ENCODE measurements at places on chromosomes 1 and 21.

GRCh38 chr1:26254404-26254803 lies 20.4 kb downstream of the CEP85 start:
- no peak for DNase-seq

GRCh38 chr1:84581648-84582047 lies 7.4 kb upstream of the CTBS start:
- DNase-seq, result no peak

DNA sequence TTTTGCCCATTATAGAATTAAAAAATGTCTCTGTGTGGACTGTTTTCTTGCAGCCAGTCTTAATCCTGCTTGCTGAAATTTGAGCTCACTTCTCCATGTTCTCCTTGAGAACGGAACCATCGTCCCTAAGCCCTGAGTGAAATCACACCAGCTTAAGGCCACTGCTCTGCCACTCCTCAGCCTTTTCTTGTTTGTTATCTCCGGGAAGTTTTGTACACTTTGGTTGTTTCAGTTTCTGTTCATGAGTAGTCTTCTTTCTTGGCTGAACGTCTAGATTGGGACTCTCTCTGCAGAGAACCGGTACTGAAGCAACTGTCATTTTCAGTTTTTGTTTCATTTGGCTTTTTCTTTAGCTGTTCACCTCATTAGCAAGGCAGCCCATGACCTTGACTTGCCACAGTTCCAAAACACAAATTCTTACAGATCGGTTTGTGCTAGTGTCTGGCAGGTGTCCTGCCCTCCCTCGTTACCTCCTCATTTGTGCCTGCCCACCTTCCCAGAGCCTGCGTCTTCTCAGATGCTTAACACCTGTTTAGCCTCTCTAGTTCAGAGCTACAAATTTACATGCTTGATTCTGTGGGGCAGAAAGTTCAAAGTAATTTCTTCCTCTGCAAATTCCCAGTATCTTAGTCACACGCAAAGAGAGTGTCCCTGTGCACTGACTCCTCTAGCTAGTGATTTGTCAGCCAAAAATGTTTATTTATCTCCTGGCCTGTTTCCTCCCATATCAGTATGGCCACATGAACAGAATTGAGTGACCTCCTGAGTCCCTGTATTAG lies 12.4 kb downstream of the PSEN2 start:
- DNase-seq, result no peak

DNA sequence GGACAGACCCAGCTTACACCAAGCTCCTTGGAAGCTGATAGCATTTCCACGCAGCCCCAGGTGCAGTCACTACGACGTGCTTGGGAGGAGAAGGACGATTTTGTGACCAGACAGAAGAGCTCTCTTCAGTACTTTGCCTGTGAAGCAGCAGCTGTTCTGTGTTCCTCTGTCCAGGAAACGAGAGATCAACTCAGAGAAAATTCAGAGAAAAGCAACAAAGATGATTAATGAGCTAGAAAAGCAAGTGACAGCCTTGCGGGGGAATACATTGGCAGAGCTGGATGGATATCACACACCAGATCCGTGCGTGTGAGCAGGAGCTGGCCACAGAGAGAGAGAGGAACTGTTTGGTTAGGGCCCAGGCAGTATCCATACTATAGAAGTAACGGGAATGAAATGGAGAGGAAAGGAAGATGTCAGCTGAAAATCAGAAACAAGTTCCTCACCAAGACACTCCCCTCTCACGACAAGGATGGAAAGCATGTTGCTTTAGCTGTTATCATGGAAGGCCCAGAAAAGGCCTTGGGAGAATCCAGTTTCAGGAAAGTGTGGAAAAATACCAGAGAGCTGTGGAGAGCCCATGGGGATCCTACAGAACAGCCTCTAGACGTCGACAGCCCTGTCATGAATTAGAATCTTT lies 106.2 kb downstream of the TOMM20 start:
- DNase-seq, result no peak

DNA sequence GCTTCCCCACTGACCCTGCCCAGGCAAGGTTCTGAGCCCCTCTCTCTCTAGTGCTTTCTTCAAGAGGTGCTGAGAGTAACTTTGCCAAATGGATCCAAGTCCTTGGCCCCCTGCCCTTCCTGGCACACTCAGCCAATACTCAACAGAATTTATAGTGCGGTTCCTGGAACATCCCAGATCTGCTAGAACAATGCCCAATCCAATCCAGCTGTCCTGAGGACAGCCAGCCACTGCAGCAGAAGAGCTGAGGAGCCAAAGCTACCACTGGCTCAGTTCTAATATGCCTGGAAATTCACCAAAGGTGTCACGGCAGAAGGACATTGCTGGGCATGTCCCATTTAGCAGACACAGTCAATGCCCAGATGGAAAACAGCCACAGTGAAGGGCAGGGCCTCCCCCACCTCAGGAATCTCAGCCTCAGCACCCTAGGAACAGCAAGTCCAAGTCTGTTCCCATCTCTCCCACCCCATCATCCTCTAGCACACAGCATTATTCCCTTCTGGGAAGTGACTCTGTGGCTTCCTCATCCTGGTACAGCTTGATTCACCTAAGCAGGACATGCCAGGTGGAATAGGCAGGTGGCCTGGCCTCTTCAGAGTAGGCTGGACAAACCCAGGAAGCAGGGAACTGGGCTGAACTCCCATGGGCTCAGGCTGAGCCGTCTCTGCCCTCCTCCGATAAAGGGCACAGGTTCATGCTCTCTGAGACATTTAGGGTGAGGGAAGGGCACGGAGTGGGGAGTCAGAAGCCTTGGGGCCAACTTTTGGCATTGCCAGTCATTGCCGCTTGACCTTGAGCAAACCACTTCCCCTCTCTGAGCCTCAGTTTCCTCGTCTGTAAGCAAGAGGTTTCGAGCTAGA lies 24.6 kb downstream of the PMVK start:
- no peak for DNase-seq

- DNase-seq, result no peak
These were observed 509.6 kb upstream of the CXADR start for GRCh38 chr21:17003258-17003615.

- peak; percentile 38 for DNase-seq
These were observed 12.5 kb downstream of the H6PD start for GRCh38 chr1:9246841-9247785.

GRCh38 chr1:218587900-218588299 lies 242.8 kb downstream of the TGFB2 start:
- no peak for DNase-seq

- peak; percentile 73 for DNase-seq
These were observed 534 bp downstream of the SLC6A9 start for GRCh38 chr1:44030605-44031251.

- no peak for DNase-seq
These were observed 56.1 kb downstream of the KAZN start for GRCh38 chr1:14654554-14654953.

DNA sequence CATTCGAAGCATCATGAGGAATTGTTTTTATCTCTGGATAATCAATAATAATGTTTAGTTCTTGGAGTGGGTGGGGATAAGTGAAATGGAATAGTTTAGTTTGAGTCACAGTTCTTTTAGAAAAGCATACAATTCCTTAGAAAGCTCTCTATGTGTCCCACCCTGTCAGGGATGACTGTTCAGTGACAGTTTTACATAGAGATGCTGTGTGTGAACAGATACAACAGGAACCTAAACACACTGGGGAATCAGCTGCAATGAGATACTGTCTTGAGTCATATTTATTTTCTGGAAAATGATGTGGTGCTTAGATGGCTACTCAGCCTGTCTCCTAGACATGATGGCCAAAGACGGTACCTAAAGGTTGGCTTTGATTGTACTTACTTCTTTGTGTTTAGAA lies 25.7 kb upstream of the CCDC190 start:
- DNase-seq, result no peak

GRCh38 chr21:37525810-37526209 lies 159.2 kb downstream of the DYRK1A start:
- no peak for DNase-seq

DNA sequence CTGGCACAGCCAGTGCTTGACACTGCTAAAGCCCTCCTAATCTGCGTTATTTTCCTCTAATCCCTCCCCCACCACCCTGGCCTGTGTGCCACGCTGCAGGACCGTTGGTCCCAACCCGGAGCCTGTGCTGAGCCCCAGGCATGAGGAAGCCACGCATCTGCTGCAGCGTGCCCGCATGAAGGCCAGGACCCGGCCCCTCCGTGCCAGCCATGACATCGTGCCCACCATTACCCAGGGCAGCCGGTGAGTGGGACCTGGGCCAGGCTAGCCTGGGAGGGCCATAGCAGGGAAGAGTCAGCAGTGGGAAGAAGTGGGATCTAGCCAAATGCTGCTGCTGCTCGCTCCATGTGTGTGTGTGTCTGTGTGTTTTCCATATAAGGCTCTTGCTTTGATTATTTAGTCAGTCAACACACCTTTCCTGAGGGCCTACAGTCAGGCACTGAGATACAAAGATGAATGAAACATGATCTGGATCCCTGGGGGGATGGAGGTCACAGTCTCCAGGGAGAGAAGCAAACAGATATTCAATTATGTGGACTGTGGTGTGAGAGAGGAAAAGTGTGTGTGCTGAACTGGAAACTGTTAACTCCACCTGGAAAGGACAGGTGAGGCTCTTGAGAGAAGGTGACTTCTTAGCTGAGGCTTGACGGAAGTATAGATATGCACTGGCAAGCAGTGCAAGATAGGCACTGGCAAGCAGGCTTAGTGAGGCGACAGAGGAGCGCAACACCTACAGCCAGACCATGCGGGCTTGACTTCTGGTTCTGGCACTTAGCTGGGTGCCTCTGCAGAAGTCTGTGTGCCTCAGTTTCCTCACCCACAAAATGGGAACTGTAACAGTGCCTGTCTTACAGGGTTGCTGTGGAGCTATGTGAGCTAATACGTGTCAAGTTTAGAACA lies 15.9 kb downstream of the KIAA1614 start:
- no peak for DNase-seq

GRCh38 chr1:29767088-29767685 lies 530.9 kb downstream of the PTPRU start:
- DNase-seq, result no peak

- peak; percentile 81 for DNase-seq
These were observed 6.9 kb downstream of the ACKR1 start for GRCh38 chr1:159211331-159212136.

DNA sequence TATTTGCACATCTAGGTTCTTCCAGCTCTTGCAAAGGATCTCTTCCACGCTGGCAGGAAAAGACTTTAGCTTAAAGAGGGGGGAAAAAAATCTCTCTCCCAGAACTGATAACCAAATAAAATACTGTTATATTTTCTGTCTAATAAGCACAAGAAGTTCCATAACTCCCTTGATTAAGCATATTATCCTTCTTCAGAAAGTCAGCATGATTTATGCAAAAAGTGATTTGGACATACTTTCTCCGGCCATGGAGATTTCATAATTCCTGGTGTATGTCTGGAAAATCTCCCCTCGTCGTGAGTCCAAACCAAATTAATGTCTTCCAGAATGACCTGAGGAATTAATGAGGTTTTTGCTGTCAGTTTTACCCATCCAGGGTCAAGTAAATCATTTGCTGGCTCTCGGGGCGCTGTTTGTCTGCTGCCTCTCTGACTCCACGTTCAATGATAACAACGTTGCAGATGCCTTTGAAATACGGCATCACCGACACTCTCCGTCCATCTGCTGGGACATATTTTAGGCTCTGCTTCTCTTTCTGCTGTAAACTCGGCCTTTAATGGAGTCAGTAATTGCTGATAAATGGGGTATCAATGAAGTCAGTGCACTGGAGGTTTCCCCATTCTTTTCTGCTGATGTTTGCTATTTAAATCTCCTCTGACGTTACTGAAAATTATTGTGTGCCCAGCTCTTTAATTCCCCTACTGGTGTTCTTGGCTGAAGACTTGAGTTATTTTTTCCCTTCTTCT lies 112.9 kb downstream of the HLX start:
- no peak for DNase-seq

- DNase-seq, result no peak
These were observed 684.4 kb downstream of the PLA2G4A start for GRCh38 chr1:187513190-187513589.

GRCh38 chr1:204046346-204046745 lies 26.6 kb upstream of the SOX13 start:
- DNase-seq, result no peak

- DNase-seq, result peak; percentile 87
These were observed 36.5 kb upstream of the TRAPPC10 start for GRCh38 chr21:43975469-43976098.

DNA sequence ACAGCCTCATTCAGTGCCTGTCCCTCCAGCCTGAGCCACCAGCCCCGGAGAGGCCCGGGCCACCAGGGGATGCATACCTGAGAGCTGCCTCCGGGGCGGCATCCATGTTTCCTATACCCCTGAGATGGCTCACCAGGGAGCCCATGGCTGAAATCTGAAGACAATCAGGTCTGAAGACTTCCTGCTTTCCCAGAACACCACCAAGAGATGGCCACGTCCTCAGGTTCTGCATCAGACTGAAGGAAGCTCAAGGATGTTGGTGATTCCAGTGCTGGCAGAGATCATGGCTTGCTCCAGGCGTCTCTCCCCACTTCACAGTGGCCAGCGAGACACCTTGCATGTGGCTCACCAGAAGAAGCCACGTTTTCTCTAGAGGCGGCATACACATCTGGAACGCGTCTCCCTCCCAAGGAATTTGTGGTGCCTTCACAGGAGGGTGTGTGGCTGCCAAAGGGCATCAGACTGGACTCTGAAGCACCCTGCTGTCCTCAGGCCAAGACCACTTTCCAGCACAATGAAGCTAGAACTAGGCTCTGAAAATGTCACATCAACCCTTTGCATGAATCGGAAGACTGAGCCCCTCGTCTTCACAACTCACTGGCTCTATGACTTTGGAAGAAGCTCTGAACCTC lies 170.7 kb upstream of the IRF2BP2 start:
- DNase-seq, result peak; percentile 50

- DNase-seq, result no peak
These were observed 246.6 kb upstream of the CSF3R start for GRCh38 chr1:36729289-36729688.

All from WTC11 (cell line).